Upper lobe of right lung (tissue), 1 donor: ENCODE measurements at places on chromosomes 2 and 18. TPM values are rescaled to one million over a fixed set of nuclear protein-coding genes. Genes with fewer than 3 reads are reported as not detected.

DNA sequence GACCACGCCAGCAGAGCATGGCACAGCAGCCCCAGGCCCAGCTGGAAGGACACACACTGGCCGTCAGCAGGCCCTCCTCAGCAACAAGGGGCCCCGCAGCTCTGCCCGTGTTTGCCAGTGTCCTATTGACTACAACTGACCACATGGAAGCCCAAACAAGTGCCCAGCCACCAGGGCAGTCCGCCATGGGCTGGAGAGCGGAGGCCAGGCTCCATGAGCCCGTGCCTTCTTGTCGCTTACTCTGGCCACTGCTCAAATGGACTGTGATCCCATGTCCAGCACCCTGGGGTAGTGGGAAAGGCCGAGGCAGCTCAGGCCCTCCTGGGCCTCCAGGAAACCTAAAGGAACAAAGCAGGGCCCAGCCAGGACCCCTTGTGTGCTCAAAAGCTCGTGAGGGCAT is 53.9 kb upstream of the TAF1B start:
- H3K27me3 ChIP-seq, result no peaks in the 10 kb centered on the region
- no peaks in the 10 kb centered on the region for H3K36me3 ChIP-seq
- no peak overlapping the region for H3K27ac ChIP-seq
- H3K4me3 ChIP-seq, result no peak overlapping the region

- peaks cover 7% of the 10 kb centered on the region for H3K4me1 ChIP-seq
- no peak overlapping the region for H3K4me3 ChIP-seq
- DNase-seq, result no peak
- no peaks in the 10 kb centered on the region for H3K27me3 ChIP-seq
- no peaks in the 10 kb centered on the region for H3K36me3 ChIP-seq
These were observed 59.5 kb downstream of the E2F6 start for GRCh38 chr2:11406267-11406957.

DNA sequence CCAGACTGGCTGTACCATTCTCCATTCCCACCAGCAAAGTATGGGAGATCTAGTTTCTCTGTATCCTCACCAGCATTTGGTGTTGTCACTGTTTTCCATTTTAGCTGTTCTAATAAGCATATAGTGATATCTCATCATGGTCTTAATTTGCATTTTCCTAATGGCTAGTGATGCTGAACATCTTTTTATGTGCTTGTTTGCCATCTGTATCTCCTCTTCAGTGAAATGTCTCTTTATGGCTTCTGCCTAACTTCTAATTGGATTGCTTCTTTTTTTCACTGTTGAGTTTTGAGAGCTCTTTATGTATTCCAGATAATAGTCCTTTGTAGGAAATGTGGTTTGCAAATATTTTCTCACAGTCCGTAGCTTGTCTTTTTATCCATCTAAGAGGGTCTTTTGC is 18.9 kb upstream of the BIN1 start:
- no peak for DNase-seq
- no peaks in the 10 kb centered on the region for H3K36me3 ChIP-seq
- no peaks in the 10 kb centered on the region for H3K27me3 ChIP-seq
- no peak overlapping the region for H3K27ac ChIP-seq
- no peaks in the 10 kb centered on the region for H3K4me1 ChIP-seq

EVA1A gene
- 41.9 TPM for total RNA-seq
